ENCODE measurements at places on chromosomes 1 and 21.

DNA sequence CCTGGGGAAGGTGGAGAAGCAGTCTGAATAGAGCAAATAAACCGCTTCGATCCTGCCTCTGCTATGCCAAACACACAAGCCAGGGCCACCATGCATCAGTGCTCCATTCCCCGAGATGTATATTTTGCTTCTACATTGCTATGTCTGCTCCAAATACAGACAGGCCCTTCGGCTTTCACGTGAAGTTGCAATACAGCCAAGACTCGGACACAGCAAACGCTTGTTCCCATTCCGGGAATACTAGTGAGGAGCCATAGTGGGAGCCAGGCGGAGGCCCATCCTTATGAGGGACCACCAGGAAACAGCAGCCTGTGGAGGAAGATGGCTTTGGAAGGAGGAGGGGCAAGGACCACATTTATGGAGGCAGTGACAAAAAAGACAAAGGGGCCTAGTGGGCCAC is 22.6 kb downstream of the ERI3 start:
- DNase-seq, result no peak

DNA sequence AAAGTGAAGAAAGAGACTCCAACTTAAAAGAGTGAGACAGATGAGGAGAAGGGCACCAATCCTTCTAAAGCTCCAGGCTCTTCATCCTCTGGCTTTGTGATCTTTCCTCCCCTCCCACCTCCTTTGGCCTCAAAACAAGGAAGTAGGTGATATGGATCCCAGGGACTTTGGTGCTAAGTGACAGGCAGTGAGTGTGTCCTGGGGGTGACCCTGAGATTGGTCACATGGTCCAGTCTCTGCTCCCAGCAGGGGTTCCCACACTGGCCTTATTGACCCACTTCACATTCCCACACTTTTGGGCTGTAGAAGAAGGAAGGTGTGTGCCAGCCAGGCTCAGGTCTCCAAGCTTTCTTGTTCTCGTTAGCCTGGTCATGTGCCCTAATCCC is 401.2 kb upstream of the PROX1 start:
- DNase-seq, result no peak

DNA sequence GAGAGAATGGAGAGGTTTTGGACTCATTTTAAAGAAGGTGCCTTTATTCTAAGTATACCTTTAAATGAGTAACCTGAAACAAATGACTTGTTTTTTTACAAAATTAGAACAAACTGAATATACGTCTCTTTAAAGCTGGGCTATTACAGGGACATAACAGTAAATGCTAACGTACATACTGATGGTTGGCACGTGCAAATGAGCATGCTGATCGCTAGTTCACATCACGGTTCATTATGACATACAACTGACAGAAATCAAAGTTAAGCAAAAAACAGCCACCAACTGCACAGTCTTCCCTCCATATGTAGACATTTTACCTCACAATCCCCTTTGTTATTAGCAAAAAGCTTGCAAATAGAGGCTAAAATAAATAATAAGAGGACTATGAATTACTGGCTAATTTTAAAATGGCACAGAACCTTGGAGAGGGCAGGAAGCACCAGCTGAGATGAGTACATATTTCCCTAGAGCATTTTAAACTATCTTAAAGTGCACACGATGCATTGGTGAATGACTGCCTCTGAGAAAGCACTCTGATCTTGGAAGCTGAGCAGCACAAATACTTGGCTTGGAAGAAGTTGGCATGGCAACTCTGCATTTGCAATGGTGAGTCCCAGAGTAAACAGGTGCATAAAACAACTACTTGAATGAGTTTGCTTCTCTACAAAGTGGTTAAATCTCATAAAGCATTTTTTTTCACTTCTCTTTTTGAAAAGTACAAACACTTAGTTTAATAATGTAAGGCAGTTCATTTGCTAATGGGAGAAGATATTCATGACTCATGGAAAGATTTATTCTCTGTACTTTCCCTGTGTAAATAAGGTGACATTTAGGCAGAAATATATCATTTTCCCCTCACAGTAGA is 204.7 kb downstream of the LHX8 start:
- DNase-seq, result no peak

- no peak for DNase-seq
These were observed 3.4 kb downstream of the RUNX1 start for GRCh38 chr21:35045542-35046262.

- DNase-seq, result no peak
These were observed 10.2 kb upstream of the ASPM start for GRCh38 chr1:197156692-197157091.

- no peak for DNase-seq
These were observed 8.9 kb upstream of the LEMD1 start for GRCh38 chr1:205430696-205431305.

DNA sequence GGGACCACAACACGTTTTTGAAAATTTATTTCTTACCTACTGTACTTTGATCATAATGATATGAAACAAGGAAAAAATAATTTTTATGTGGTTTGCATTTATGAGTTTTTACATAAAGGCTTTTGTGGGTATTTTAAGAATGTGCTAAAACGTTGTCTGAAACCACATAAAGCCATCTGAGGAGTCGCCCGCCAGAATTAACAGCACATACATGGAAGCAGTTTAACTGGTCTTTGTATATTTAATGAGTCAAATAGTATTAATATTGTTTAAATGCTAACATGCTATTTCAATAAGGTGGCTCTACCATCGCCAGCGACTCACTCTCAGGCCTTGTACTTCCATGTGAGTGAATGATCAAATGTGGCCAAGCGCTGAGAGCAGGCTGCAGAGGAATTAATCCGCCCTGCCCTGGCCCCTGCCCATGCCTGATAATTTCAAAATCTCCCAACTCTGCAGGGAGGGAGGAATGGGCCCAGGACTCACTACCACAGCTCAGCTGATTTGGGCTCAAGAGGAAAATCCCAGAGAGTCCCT is 49.6 kb downstream of the SLC66A1 start:
- no peak for DNase-seq

GRCh38 chr1:47781171-47781959 is 215.8 kb downstream of the TRABD2B start:
- DNase-seq, result no peak

DNA sequence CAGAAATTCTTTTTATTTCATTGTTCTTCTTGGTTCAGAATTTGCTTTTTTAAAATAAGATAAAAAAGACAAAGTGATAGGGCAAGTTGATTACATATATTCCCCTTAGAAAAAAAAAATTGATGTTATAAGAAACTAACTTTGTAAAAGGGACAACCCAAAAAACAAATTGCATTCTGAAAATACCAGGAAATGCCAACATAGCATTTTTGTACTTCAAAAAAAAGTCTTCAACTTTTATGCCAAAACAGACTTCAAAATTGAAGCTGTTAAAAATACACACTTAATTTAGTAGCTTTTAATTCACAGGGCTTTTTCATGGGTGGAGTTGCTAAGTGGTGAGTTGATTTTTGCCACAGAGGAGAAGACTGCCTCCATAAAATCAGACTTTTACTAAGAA is 70.9 kb downstream of the ODF2L start:
- no peak for DNase-seq

GRCh38 chr1:85463731-85464496 is 1.0 kb downstream of the DDAH1 start:
- DNase-seq, result peak; percentile 21

DNA sequence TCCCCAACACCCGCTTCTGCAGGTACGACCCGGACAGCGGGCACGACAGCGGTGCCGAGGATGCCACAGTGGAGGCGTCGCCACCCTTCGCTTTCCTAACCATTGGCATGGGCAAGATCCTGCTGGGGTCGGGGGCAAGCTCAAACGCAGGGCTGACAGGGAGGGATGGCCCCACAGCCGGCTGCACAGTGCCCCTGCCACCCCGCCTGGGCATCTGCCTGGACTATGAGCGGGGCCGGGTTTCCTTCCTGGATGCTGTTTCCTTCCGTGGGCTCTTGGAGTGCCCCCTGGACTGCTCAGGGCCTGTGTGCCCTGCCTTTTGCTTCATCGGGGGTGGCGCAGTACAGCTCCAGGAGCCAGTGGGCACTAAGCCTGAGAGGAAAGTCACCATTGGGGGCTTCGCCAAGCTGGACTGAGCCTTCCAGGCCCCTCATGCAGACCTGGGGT is 10.1 kb downstream of the TRIM46 start:
- DNase-seq, result no peak

DNA sequence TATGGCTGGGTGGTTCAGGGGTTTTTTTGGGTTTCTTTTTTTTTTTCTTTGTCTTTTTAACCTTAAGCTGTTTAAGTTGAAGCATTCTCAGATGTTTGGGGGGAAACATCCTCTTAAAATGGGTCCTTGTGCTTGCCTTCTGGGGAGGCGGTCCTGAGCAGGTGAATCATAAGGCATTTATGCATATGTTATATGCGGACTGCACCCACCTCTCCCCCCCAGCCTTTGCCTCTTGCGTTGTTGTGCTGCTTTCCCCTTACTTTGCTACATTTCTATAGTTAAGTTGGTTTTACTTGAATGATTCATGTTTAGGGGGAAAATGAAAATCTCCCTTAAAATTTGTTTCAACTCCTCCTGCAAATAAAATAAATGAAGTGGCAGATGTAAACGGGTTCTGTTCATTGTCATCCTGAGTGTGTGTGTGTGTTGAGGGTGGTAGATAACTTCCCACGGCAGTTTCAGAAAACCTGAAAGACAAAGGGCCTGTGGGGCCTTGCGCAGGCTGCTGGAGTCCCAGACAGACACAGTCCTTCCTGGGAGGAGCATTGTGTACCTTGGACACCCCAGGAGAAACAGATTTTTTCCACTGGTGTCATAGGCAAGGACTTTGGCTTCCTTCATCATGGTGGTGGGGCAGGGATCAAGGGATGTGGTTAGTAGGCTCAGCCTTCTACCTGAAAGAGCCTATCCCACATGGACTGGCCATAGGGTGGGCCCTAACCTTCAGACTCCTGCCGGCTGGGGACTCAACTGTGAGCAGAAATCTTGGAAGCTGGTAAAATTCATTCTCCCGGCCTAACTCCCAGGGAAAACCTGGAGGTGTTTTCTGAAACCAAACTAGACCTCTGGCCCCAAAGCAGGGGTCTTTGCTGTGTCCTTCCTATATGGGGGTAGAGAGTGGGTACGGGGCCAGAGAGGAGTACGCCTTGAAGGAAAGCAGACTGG is 926 bp upstream of the SH3D21 start:
- no peak for DNase-seq

- no peak for DNase-seq
These were observed 55.6 kb upstream of the GCLM start for GRCh38 chr1:93964777-93965200.

- no peak for DNase-seq
These were observed 468.2 kb upstream of the VAMP3 start for GRCh38 chr1:7302873-7303272.

- no peak for DNase-seq
These were observed 160.5 kb downstream of the LRRC40 start for GRCh38 chr1:70044832-70045231.

GRCh38 chr1:25008192-25008485 is 78.1 kb upstream of the RUNX3 start:
- DNase-seq, result no peak

GRCh38 chr1:14599800-14600199 is 1.3 kb downstream of the KAZN start:
- no peak for DNase-seq

DNA sequence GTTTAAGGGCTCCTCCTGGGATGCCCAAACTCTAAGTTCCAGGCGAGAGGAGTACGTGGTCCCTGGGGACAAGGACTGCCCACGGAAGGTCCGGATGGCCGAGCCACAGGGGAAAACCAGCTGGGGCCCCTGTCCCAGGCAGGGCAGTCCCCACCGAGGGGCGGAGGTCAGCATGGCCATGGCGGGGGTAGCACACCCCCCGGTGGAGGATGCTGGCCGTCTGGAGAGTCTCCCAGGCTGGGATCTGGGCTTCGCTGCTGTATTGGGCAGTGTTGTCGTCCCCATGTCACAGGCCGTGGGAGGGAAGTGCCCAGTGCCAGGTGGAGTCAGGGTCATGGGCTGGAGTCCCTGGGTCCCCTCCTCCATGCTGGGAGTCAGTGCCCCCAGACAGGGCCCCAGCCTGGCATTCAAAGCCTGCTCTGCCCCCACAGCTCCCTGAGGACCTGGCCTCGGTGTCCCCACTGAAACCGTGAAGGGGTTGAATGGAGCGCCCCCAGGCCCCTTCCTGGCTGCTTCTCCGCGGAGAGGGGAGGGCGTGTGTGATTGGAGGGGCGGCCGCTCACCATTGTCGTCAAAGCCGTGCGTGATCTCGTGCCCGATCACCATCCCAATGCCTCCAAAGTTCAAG is 6.8 kb downstream of the PRXL2B start:
- DNase-seq, result no peak

DNA sequence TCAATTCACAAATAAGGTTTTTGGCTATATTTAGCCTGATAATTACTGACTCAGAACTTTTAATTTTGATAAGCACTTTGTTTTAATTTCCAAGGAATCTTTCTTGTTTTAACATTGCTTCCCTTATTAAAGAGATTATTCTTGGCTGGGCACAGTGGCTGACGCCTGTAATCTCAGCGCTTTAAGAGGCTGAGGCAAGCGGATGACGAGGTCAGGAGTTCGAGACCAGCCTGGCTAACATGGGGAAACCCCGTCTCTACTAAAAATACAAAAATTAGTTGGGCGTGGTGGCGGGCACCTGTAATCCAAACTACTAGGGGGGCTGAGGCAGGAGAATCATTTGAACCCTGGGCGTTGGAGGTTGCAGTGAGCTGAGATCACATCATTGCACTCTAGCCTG is 13.8 kb downstream of the ALG14 start:
- no peak for DNase-seq

DNA sequence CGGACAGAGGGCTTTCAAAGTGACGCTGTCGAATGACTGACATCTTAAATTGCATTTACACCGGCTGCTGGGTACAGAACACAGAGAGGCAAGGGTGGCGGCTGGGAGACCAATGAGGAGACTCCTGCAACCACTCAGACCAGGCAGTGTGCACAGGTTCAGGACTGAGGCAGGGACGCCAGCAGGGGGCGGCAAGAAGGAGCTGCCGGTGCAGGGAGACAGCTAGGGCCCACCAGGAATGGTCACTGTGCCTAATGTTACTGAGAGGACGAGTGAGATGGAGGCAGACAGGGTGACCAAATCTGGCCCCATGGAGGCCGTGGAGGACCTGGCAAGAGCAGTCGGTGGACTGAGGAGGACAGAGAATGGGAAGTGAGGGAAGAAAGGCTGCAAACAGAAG is 23.5 kb downstream of the GLIS1 start:
- DNase-seq, result no peak

DNA sequence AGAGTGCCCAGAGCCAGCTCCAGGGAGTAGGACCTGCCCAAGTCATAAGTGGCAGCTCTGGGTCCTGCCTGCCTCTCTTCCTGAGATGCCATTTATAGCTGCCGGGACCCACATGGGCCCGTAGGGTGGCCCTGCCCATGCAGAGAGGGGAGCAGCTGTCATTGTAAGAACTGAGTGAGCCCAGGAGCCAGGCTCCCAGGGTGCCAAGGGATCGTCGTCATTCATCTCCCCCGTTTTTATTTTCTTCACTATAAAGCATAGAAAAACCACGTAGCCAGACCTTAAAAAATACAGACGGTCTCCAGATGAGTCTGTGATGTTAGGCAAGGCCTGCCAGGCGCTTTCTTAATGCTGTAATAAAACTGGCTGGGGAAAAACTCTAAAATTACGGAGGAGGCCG is 90.7 kb downstream of the IGSF21 start:
- no peak for DNase-seq

- DNase-seq, result no peak
These were observed 1.4 kb downstream of the ATF3 start for GRCh38 chr1:212609701-212610574.
